ENCODE measurements at places on chromosomes 2 and 18.

GRCh38 chr2:96470109-96470508, 35.0 kb downstream of the NEURL3 start:
- DNase-seq: no peak

DNA sequence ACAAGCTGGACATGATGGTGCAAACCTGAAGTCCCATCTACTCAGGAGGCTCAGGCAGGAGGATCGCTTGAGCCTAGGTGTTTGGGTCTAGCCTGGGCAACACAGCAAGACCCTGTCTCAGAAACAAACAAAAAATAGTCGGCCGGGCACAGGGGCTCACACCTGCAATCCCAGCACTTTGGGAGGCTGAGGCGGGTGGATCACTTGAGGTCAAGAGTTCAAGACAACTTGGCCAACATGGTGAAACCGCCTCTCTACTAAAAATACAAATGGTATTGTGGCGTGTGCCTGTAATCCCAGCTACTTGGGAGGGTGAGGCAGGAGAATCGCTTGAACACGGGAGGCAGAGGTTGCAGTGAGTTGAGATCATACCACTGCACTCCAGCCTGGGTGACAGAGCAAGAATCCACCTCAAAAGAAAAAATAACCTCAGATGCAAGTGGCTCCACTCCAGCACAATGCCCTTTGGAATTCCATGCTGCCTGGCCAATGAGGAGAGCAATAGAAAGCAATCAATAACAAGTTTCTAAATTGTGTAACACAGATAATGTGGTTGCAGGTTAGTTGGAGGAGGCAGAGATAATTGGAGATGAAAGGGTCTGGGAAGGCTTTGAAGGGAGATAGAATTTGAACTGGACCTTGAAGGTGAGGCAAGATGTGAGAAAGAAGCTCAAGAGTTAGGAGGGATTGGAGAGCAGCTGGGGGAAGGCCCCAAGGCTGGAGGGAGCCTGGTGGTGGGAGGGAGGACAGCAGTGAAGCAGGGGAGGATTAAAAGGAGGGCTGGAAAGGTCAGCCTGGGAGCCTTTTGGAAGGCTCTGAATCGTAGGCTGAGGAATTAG, 6.0 kb downstream of the TTC31 start:
- DNase-seq: no peak

DNA sequence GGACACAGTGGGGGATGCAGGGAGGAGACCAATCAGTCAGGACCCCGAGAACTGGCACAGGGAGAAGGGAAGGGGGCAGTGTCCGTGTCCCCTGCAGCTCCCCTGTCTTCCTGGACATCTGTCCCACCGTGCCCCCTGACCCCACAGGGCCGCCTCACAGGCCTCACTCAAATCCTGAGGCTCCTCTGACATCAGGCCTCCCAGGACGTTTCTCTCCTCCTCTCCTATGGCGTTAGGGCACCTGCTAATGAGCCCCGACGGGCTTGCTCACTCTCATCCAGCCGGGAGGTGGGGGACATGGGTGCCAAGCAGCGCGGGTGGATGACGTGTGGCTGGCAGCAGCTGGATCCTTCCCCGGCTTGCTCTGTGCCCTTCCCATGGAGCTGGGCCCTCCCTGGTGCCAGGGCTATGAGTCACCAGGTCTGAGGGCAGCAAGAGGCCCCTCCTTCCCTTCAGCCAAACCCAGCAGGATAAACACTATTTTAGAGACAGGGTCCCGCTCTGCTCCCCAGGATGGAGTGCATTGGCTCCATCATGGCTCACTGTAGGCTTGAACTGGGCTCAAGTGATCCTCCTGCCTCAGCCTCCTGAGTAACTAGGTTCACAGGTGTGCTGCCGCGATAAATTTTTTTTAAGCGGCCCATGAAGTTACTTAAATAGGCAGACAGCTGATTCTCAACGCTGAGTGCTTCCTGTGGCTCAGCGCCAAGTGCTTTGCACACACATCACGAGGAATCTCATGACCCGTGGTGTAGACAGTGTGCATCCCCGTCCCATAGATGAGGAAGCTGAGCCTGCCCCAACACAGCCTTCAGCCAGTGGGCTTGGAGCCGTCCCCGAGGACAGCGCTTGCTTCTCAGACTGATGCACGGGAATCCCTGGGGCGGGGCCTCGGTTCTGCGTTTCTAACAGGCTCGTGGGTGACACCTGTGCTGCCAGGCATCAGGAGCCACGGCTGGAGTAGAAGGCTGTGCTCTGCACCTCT, 64.5 kb upstream of the HDAC4 start:
- peak; percentile 12 for DNase-seq

- DNase-seq: no peak
These were observed 37.2 kb downstream of the MBOAT2 start for GRCh38 chr2:8966123-8966908.

- DNase-seq: no peak
These were observed 460 bp upstream of the SEMA4F start for GRCh38 chr2:74653589-74653984.

DNA sequence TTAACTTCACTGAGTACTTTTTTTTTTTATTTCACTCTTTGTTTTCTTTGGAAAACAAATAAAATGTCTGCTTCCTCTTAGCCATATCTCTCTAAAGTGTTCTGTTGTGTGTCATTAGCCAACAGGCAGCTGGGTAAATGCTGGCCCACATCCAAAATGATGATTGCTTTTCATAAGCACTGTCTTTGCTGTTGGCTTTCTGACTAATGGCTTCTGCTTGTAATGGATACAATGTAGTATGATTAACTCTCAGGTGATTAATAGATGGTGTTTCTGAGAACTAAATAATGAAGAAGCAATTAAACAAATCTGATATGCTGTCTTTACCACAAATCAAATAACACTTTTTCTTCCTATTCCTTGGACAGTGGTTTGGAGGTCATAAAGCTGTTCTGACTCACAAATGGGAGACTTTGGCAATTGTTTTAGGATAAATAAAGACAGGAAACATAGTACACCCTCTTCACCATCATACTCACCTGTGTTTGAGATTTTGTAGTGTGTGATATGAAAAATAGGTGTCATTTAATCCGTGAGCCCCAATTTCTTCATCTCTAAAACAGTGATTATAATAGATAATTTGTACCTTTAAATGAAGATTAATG, 888.4 kb downstream of the TSN start:
- DNase-seq: peak; percentile 8

Measured in HS-27A (cell line).